Activated CD8-positive, alpha-beta memory T cell treated with anti-CD3 and anti-CD28 coated beads for 1 hour (primary cell): ENCODE measurements at places on chromosomes 3 and 15.

GRCh38 chr3:12559520-12559919 lies 2.6 kb downstream of the MKRN2 start:
- no peak for DNase-seq

GRCh38 chr3:122200661-122201060 lies 17.2 kb downstream of the CASR start:
- no peak for DNase-seq

DNA sequence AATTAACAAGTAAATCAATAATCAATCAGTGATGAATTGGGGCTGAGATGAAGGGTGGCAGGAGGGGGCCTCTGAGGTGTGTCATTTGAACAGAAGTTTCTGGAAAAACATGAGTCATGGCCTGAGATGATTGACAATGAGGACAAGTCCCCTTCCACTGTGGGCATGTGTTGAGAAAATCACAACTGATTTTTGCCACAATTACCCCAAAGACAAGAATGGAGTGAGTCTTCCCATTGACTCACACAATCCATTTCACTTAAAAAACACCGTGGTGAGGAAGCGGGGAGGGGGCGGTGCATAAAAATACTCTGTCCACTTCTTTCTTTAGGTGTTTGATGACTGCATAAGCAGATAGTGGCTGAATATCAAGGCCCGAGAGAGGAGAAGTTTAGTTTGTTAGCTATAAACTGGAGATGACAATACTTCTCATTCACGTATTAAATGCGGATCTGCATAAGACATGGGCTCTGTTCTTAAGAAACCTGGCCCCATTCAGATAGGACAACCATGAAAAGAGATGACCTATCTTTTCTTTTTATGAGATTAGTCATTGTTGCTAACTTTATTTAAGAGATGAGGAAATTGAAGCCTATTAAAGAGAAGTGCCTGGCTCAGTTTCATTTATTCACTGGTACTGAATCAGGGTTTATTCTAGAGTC lies 34.7 kb downstream of the SHC4 start:
- no peak for DNase-seq

- DNase-seq = no peak
Observed at GRCh38 chr15:81473946-81474345, 99.9 kb upstream of the TMC3 start.

- DNase-seq = no peak
Observed at GRCh38 chr3:121436074-121436473, 109.7 kb downstream of the POLQ start.

DNA sequence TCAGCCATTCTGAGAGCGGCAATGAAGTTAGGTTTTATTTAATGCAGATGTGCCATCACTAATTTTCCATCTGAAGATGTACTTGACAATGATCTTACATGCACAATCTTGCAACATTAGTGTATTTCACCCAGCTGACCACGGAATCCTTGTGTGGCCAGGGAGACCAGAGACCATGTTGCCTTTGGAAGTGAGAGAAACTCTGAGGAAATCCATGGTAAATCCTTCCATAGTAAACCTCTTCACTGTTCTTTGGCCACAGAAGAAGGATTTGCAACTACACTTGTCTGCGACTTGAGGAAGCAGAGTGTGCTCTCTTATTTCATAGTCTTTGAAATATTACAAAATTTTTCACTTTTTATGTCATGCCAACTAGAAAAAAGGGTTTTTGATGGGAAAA lies 128.4 kb upstream of the IGSF10 start:
- DNase-seq = no peak
